ENCODE measurements at places on chromosomes 6 and 20. TPM values are rescaled to one million over a fixed set of nuclear protein-coding genes. Genes with fewer than 3 reads are reported as not detected.

The AFG1L gene
- 4.1 TPM for total RNA-seq

- no peak for DNase-seq
Observed at GRCh38 chr6:169993861-169994481, 242.5 kb downstream of the ERMARD start.

The CDKAL1 gene
- total RNA-seq, result 14.9 TPM

DNA sequence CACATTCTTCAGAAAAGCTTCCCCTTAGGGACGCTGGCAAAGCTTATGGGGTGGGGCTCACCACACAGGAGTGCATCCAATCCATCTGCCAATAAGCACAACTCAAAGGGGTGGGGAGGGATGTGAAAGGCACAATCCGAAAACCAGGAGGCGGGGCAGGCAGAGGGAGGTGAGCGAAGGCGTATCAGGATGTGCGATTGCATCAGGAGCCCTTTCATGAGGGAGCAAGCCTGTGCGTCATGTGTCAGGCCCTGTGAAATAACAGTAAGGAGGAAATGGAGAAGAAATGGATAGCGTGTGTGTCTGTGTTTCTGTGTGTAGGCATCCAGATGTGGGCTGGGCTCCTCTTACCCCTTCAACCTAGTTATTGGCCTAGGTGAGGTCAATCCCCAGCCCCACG lies 382.4 kb upstream of the CDH4 start:
- DNase-seq, result no peak

DNA sequence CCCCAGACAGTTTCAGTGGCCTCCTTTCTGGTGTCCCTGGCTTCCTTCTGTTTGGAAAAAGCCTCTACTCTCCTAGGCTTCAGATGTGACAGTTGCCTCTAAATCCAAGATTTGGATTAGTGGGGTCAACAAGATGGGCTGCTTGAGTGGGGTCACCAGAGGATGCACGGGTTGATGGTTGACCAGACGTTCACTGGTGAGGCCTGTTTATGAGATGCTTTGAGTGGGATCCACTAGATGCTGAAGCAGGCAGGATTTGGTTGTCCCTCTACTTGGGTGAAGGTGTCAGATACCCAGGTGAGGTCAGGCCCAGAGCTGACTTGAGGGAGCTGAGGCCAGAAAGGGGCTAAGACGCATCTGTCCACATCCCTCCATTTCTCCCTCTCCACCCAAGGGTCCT lies 8.1 kb upstream of the DLGAP4 start:
- no peak for DNase-seq
